Stimulated activated CD8-positive, alpha-beta memory T cell treated with anti-CD3 and anti-CD28 coated beads, Interleukin-4, amount 100 ng/mL, for 1 hour (primary cell): ENCODE measurements at places on chromosomes 3 and 15.

GRCh38 chr3:72860846-72861245 lies 12.6 kb upstream of the SHQ1 start:
- DNase-seq = no peak

DNA sequence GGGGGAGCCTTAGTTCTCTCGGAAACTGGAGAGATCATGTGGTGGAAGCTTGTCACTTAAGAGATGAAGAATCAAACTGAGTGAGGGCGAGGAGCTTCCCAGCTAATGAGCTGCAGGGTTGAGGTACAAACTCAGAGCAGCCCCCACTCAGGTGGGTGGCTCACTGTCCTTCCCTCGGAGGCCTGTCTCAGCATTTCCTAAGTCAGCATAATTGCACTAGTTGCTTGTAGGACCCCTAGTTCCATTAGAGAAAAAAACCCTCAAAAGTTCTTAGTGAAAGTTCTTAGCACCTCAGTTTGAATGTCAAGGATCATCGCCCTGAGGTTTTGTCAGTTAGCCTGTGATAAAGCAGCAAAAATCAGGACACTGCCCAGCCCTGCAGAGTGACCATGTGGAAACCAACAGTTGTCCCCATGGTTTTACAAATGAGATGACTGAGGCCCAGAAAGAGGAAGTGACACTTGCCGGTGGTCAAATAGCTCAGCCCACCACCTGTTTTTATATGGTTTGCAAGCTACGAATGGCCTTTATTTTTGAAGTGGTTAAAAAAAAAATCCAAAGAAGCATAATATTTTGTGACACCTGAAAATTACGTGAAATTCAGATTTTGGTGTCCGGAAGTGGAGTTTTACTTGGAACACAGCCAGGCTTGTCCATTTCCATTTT lies 11.9 kb downstream of the SMAD6 start:
- DNase-seq = no peak

DNA sequence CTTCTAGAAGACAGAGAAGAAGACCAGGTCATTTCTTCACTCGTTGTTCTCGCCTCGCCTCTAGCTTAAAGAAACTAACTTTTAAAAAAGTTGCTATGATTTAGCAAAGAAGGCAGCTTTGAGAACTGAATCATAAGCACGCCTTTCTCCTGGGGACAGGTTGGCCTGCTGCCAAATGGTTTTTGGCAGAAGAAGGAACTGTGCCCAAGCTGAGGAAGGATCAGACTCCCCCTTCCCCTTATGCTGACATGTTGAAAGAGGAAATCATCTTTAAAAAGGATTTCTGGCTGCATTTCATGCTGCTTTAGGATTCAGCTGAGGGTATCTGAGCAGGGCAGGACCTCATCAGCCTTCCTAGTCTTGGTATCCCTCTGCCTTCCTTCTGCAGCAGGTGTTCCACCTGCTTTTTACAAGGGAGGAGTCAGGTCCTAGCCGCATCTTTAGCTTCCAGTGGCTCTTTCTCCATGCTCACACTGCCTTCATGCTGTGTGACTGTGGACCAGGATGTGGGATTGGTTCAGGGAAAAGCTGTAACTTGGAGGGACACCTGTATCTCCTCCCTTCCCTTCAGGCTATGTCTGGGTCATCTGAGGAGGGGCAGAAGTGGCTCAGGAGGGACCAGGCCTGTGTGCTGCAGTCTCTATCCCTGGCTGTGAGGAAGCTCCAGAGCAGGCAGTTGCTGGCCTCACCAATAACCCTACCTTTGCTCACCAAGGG lies 34.1 kb upstream of the HACD2 start:
- DNase-seq = no peak

DNA sequence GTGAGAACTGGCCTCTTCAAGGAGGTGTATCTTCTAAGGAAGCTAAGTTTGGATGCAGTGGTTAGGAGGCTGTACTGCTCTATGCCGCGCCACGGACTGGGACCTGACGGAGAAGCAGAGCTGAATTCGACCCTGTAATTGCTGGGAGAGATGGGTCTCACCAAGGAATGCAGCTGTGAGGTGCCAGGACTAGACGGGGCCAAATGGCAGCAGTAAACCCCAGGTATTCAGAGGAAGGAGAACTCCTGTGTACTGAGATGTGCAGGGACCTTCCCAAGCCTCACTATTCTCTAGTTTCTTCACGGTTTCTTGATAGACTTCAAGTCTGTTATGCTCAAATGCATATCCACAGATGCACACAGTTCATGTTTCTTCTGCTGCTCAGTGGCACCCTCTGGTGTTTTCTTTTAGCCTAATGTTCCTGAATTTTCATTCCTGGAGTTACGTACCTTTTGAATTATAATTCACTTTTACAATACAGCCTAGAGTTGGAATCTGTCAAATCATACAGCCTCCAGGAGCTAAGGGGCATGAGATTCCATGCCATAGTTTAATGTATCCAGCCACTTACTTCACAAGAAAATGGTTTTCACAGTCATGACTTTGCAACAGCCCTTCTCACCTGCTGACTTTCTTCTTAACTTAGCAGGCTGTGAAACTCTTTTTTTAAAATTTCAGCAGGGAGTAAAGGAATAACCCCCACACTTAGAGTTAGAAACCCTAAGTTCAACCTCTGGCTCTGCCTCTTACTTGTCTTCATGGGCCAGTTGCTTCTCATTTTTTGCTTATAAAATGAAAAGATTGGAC lies 61.8 kb downstream of the GLDN start:
- DNase-seq = no peak

GRCh38 chr15:34370129-34370528 lies 3.1 kb upstream of the LPCAT4 start:
- DNase-seq = no peak

- DNase-seq = no peak
Measured at GRCh38 chr3:171401432-171401831, 58.8 kb downstream of the TNIK start.

DNA sequence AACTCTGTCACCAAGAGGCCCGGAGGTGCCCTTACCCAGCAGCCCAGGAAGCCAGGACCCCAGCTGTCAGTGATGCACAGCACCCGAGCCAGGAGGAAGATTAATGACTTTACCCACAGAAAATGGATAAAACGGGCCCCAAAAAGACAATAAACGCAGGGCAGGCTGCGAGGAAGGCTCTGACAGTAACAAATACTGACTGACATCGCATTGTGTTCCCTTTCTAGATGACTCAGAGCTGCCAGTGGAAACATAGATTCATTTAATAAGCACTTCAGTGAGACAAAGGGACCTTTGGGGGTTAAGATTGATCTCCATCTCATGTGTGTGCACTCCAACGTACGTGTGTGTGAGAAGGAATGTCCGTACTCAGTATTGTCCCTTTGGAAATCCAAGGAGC lies 225.3 kb upstream of the PPP2R3A start:
- DNase-seq = no peak

GRCh38 chr15:100787567-100788417 lies 91.8 kb upstream of the ALDH1A3 start:
- no peak for DNase-seq

DNA sequence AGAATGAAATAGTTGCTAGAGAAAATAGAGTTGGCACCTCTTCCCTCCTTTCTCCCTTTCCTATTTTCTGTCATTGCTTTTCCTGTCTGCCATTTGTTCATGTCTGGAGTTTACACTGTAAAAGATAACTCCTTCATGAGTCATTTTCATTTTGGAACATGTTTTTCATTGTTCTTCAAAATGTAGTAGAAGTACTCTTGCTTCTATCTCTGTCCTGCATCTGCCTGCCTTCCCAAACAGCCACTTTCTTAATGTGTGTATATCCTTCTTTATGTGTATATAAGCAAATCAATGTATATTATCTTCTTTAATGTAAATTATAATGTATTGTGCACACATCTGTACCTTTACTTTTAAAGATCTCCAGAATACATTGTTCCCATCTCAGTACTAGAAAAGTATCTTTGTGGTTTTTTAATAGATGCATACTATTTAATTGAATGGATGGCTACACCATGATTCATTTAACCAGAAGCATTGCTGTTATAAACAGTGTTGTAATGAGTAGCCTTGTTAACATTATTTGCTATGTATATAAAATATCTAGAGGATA lies 41.1 kb downstream of the TSC22D2 start:
- no peak for DNase-seq

DNA sequence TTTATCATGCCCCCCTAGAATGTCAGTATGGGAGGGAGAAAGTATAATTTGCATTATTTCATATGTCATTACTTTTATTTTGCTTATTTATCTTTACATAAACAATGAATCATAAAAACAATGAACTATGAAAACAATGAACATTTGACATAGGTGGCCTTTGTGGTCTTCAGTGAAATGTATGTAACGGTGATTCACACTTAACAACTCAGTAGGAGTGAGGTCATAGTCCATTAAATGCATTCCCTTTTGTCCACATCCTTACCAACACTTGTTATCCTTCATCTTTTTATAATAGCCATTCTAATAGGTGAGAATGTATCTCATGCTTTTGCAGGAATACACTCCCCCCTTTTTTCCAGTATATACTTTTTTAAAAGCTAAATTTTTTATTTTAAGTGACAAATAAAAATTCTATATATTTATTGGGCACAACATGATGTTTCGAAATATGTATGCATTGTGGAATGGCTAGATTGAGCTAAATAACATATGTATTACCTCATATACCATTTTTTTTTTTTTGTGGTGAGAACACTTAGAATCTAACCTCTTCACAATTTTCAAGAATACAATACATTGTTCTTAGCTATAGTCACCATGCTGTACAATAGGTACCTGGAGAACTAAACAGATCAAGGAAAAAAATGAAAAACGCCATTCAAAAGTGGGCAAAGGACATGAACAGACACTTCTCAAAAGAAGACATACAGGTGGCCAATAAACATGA lies 189.5 kb downstream of the WDR72 start:
- DNase-seq = no peak

GRCh38 chr3:131233900-131234668 lies 147.5 kb upstream of the NUDT16 start:
- DNase-seq = no peak

- no peak for DNase-seq
Measured at GRCh38 chr3:21446027-21446426, 305.0 kb downstream of the ZNF385D start.

DNA sequence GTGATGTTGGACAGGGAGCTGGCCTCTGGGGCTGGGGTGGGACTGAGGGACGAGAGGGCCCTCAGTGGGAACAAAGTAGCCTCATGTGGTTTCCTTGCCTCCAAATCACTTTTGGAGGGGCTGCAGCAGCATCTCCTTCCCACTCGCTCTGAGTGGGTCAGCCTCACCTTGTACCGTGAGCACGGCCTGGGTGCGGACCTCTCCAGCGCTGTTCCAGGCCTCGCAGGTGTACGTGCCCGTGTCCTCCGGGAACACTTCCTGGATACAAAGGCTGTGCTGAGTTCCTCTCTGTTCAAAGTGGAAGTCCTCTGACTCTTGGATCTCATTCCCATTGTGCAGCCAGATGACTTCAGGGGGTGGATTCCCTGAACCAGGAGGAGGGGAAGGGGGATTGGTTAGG lies 123.7 kb upstream of the HACD2 start:
- no peak for DNase-seq

- no peak for DNase-seq
Measured at GRCh38 chr3:126998320-126998719, 15.4 kb downstream of the PLXNA1 start.

GRCh38 chr3:12467746-12468145 lies 16.5 kb upstream of the TSEN2 start:
- DNase-seq = no peak

DNA sequence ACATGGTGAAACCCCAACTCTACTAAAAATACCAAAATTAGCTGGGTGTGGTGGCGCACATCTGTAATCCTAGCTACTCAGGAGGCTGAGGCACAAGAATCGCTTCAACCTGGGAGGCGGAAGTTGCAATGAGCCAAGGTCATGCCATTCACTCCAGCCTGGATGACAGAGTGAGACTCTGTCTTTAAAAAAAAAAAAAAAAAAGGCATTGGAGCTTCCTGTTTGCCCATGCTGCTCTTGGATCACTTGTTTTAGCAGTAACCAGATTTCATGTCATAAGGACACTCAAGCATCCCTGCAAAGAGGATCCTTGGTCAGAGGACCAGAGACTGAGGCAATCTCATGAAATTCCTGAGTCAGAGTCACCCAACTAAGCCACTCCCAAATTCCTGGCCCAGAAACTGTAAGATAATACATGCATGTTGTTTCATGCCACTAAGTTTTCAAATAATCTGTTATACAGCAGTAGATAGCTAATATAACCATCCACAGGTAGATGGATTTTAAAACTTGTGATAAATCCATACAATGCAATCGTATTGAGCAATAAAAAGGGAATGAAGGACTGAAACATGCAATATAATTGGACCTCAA lies 82.0 kb upstream of the XXYLT1 start:
- DNase-seq = no peak

- no peak for DNase-seq
Measured at GRCh38 chr3:182248349-182248880, 536.7 kb downstream of the SOX2 start.

DNA sequence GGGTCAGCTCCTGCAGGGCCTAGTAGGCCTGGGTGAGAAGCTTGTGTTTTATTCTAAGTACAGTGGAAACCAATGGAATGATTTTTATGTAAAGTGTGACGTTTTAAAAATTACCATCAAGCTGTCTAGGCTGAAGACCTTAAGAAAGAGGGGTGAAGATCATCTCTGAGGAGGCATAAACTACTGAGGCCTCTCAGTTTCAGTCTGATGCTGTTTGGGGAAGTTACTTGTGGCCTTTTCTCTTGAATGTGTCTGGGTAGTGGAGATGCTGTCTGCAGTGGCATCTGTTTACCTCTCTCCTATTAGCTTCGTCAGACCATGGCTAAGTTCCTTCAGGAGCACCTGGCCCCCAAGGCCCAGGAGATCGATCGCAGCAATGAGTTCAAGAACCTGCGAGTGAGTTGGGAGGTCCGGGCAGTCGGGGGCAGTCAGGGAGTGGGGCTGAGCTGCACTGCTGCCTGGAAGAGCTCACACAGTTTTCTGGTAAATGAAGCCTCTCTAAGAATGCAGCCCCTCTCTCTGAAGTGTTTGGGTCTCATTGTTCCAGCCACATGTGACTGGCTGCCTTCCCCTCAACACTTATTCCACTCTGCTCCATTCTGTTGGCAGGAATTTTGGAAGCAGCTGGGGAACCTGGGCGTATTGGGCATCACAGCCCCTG lies 1.9 kb downstream of the IVD start:
- no peak for DNase-seq

GRCh38 chr3:56960234-56960917 lies 100.1 kb upstream of the SPATA12 start:
- DNase-seq = no peak

DNA sequence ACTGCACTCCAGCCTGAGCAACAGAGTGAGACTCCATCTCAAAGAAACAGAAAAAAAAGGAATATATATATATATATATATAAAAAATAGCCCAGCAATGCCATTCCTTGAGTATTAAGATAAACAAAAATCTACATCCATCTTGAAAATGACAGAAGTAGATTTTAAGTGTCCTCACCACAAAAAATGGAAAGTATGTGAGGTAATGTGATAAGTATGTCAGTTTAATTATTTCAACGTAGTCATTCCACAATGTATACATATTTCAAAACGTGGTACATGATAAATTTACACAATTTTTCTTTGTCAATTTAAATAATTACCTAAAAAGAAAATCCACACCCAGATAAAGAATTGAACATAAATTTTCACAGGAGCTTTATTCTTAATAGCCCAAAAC lies 54.9 kb downstream of the HCN4 start:
- DNase-seq = no peak
